Stomach (tissue), 19 donors: ENCODE measurements at places on chromosomes 4 and X.

GRCh38 chr4:105755375-105755774, 46.8 kb downstream of the GSTCD start:
- DNase-seq = no peak

DNA sequence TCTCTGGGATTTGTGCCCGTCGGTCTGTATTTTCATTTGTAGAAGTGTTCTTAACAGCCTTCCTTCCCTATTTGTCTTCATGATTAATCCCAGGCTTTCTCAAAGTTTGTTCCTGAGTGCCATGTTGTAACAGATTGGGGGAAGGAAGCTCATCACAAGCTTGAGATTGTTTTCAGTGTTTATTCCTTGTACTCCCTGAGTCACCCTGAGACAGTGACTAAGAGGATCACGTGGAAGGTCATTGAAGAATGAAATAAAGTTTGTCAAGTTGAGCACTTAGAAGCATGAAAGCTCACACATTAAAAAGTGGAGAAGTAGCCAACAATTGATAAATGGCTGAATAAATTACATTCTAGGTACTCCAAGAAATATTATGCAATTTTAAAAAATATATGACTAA, 153.5 kb upstream of the FAM241A start:
- no peak for DNase-seq

GRCh38 chr4:17662694-17663093, 48.3 kb downstream of the MED28 start:
- DNase-seq = no peak

DNA sequence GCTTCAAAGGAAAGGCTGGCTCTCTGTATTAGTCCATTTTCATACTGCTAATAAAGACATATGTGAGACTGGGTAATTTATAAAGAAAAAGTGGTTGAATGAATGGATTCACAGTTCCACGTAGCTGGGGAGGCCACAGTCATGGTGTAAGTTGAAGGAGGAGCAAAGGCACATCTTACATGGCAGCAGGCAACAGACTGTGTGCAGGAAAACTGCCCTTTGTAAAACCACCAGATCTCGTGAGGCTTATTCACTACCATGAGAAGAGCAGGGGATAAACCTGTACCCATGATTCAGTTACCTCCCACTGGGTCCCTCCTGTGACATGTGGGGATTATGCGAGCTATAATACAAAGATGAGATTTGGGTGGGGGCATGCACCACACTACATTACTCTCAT, 1486.6 kb downstream of the PCDH7 start:
- DNase-seq = no peak

- DNase-seq = no peak
These were observed 15.7 kb downstream of the STBD1 start for GRCh38 chr4:76322236-76322635.

DNA sequence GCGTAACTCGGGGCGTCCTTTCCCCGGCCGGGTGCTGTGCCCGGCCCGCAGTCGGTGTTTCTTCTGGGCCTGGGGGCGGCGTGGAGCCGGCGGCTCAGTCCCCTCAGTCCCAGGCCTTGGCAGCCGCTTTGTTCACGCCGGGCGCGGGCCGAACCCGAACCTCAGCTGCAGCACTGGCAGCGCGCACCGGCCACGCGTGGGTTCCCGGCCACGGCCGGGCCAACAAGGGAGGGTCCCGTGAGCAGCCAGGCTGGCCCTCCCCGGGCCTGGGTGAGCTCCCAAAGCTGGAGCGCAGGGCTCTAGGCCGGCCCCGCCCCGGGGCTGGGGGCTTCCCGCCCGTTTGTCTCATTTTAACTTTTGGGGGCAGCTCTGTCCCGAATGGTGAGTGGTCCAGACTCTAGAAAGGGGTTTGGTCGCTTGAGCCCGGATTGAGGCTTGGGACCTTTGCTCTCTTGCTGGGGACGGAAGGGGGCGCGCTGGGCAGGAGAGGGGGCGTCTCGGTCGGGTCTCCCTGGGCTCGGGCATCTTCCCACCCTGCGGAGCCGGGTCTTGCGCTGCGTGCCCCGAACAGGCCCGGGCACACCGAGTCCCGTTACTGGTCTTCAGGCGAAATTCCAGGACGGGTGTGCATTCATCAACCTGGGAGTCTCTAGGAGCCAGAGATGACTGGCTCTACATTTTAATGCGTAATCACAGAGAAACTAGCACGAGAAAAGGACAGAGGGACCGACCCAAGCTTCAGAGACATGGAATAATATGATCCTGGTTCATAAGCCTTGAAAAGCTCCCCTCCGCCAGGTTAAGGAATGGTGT, 177.1 kb downstream of the CBR4 start:
- DNase-seq = peak; percentile 73

GRCh38 chr4:112284166-112284565, 1.5 kb downstream of the TIFA start:
- DNase-seq = peak; percentile 40

DNA sequence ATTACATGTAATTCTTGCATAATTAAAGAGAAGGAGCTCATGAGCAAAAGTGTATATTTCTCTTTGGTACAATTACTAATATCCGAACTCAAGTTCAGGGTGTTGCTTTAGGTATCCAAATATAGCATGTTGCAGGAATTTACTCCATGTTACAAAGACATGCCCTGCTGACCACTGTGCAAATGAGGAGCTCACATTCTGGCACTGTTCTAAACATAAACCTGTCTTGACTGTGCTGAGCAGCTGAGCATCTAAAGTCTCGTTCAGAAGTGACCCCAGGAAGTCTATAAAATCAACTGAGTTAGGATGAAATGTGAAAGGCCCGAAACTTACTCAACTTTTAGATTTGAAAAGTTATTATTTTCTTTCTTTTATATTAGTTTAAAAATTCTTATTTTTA, 124.3 kb downstream of the STIM2 start:
- no peak for DNase-seq

GRCh38 chr4:150784305-150784704, 202.4 kb downstream of the MAB21L2 start:
- DNase-seq = no peak

DNA sequence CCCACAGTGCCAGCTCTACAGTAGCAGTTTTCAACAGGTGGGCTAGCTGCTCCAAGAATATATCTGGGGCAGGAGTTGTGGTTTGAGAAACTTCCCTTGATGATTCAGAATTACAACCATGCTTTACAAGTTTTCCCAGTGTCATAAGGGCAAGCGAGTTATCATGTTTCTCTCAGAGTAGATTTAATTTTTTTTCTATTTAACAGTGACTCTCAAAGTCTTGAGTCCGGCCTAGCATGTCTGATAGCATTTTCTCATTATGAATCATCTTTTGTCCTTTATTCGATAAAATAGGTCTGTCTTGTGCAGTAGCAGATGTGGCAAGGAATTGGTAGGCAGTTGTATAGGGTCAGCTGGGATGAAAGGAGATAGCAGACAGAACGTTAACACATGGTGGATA, 62.2 kb upstream of the SPANXD start:
- DNase-seq = no peak
